ENCODE measurements at places on chromosomes 16 and 17.

GRCh38 chr17:33112763-33113162 is 121.1 kb downstream of the SPACA3 start:
- DNase-seq: peak; percentile 85

DNA sequence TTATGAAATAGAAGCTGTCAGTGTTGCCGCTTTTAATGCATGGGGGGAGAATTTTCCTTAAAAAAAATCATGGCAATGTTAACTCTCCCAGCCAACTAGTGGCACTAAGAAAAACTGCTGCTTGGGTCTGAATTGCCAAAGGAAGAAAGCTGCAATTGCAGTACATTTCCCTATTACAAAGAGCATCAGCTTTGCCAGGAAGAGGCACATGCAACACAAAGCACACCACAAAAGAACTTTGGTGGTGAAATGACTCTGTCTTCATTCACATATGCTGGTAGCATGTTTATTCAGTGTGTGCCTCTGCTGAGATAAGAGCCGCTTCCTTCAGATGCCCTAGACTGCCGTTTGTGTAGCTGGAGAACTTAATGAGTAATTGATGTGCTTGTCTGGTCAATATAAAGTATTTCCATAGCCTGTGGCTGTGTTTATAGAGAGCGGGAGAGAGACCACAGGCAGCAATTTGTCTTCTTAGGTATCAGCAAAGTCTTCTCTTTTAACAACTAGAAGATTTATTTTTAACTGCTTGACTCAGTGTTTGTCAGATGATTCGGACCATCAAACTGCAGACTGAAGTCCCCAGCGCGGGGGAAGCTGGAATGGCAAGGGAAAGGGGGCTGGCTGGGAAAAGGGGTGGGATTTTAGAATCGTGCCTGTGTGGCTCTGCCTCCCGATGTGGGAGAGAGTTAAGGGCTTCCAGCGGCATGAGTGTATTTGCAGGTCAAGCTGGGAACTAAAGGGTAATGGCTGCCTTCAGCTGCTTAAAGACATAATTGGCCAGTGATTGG is 115.1 kb downstream of the MRTFB start:
- peak; percentile 90 for DNase-seq

DNA sequence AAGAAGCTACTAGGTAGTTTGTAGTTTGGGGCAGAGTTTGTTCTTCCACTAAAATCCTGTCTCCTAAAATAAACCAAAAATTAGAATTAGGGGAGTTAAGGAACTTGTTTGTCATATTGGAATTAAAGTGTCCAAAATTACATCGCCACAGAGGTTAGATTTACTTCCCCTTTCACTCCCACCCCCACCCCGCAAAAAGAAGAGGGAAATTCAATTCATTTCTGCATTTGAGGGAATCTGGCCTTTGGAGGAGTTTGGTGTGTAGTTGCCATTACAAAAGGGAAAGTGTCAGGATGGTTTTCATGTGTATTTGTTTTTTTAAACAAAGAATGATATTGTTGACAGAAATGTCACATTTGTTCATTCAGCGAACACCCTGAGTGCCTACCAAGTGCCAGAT is 5.8 kb downstream of the TMEM97 start:
- DNase-seq: no peak

GRCh38 chr17:45136846-45137560 is 1.5 kb downstream of the ACBD4 start:
- no peak for DNase-seq

DNA sequence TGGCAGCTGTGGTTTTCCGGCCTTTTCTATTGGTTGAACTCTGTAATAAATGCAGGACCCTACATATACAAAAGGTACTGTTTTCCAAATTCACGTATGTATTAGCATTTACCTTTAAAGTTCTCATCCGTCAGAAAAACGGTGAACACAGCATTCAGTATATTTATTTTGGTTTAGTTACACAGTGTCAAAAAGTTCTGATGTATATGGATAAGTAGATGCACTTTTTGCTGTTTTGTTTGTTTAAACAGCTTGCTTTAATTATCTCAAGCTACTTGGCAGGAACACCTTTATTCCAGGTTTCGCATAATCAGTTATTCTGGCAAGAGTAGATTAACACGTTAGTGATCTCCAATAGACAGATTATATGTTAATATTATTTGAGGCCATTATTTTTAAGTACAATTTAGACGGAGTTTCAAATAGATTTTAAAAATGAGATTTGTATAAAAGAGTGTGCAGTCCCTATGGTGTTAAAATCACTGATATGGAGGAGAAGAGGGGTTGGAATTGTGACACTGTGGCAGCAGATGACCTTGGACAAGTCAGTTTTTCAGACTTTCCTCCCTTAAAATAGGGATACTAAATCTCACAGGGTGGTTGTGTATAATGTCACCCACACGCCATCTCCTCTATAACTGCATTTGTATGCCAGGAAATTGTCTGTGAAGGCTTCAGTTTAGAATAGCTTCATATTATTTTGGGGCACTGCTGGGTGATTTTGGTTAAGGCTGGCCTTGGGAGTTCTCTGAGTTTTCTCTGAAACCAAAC is 2.1 kb downstream of the HERPUD1 start:
- no peak for DNase-seq

DNA sequence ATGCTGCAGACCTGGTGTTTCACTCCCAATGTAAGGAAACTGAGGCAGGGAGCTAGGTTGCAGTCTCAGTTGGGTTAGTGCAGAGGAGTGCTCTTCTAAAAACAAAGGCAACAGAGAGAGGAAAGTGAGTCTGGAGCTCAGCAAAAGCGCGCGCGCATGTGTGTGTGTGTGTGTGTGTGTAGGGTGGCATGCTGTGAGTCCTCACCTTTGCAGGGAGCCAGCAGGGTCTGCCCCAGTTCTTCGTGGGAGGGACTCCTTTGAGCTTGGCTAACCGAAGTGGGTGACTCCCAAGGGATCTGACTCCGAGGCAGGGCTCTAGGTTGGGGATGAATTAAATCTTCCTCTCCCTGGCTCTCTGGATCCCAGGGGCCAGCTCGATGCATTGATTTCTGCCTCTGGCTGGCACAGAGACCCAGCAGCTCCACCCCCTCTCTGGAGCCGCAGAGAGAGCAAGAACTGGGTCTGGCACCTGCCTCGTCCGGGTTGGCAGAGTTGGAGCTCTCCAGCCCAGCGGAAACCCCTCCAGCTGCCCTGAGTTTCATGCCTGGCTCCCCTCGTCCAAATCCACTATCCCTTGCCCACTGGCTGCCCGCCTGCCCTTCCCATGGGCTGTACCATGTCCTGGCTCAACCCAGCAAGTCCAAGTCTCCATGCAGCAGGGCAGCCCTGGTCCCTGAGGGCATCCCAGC is 1.3 kb upstream of the BTBD17 start:
- no peak for DNase-seq

GRCh38 chr16:68377667-68378393 is 67.0 kb downstream of the PRMT7 start:
- no peak for DNase-seq

Measured in islet precursor cell (in vitro differentiated cells).